ENCODE measurements at places on chromosomes 3 and 15.

GRCh38 chr3:25427563-25427941 is 511 bp upstream of the RARB start:
- DNase-seq: no peak

GRCh38 chr3:55402886-55403609 is 84.1 kb downstream of the WNT5A start:
- no peak for DNase-seq

GRCh38 chr3:47315069-47315647 is 32.4 kb downstream of the KLHL18 start:
- no peak for DNase-seq

- DNase-seq: no peak
These were observed 9.2 kb upstream of the CHST2 start for GRCh38 chr3:143110371-143110770.

Data from stimulated activated CD8-positive, alpha-beta memory T cell treated with anti-CD3 and anti-CD28 coated beads, Interleukin-4, amount 100 ng/mL, for 4 hours (primary cell).